NCI-H2107 (cell line): ENCODE measurements at places on chromosomes 5 and 9.

DNA sequence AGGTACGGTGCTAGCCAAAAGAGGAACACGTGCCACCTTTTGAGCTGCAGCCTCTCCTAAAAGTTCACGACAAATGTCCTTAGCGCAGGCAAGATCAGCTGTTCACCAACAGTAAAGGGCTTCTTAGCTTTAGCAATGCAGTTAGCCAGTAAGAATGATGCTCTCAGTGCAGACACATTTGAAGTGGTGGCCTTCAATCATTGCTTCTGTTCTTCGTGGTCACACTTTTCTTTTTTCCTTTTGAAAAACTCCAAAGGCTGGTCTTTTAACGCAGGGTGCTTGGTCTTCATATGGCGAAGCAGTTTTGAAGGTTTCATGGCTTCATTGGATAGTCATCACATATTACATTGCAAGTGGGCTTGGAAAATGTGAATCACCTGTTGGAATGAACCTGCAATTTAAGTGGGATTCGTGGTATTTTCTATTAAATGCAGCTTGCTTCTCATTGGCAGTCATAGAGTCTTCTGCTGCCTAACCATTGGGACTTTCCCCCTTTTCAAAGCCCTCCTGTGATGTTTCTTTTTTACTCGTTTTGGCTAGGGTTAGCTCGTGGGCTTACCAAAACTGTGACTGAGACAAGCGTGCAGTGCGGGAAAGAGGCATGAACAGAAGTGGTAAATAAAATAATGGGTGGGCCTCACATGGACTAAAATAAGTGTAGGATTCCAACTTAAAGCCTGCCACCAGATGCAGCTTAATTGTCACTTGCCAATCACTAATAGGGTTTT lies 100.9 kb downstream of the MRPL36 start:
- DNase-seq, result no peak

DNA sequence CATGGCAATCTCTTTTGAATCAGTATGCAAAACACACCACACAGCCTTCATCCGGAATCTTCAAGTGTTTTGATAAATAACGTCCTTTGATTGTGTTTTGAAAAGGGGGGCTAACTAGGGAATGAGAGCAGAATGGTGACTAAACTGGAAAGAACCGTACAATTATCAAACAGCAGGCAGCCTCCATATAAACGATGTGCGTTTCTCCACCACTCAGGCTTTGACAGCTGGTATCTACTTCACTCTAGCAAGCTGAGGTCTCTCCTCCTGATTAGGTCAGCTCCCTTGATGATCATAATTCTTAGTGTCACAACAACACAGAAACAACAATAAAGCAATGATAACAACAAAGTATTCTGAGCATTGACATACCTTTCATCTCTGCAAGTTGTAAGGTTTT lies 465.9 kb downstream of the TUSC1 start:
- DNase-seq, result no peak

DNA sequence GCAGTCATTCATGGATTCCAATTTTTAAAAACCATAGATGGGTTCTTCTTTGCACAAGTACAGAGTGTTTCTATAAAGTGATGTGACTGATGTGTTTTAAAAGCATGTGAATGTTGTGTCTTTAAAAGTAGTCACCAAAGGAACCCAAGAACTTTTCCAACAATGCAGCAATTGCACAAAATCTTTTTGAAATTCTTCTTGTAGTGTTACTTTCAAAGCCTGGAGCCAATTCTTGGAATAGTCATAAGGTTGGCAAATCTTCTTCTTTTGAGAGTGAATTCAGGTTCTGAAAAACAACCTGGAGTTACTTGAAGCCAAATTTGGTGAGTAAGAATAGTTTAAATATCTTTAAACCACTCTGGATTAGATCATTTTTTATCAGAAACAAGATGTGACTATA lies 10.5 kb downstream of the GRAMD2B start:
- DNase-seq, result no peak

- no peak for DNase-seq
These were observed 163.3 kb downstream of the MACROH2A1 start for GRCh38 chr5:135235551-135236227.

DNA sequence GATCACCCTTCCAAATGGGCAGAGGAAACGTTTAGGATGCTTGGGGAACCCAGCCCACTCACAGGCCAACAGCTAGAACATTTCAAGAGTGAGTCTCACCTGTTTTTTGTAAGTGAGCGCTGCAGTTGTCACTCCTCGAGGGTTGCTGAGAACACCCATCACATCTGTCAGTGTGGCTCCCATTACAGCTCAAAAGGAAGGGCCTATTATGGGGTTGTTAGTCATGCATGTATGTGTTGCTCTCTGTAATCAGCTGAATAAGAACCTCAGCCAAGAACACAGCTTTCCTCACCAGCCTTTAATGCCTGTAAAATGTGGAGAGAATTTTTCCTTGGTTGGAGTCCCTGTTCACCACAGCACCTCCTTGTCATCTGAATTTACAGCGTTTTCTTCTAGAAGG lies 196.3 kb upstream of the KLF4 start:
- DNase-seq, result no peak

- DNase-seq, result no peak
These were observed 452.0 kb downstream of the ENC1 start for GRCh38 chr5:74188351-74189105.

DNA sequence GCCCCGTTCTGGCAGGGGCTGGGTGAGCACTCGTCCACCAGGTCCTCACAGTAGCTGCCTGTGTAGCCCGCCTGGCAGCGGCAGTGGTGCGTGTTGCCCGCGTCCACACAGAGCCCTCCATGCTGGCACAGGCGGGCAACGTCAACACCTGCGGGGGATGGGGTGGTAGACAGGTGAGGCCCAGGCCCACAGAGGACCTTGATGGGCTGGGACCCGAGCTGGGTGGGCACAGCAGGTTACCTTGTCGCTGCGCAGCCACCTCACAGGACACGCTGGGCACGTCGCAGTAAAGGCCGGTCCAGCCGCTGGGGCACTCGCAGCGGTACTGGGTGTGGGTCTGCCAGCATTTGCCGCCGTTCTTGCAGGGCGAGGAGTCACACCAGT lies 25.1 kb upstream of the SEC16A start:
- no peak for DNase-seq

DNA sequence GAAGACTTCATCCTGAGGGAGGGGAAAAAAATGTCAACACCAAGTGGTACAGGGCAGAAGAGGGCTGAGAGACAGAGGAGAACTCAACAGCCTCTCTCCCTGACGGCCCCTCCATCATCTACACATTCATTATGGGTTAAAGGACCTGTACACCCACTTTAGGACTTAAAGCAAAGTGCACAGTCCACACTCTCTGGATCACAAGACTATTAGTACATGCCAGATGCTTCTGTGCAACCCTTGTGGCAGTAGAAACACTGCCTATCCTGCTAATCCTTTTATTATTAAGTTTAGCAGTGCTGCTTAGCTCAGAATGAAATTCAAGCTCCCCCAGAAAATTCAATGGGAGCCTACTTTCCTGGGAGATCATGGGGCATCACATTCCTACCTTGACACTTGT lies 1.9 kb downstream of the FRMD3 start:
- no peak for DNase-seq

DNA sequence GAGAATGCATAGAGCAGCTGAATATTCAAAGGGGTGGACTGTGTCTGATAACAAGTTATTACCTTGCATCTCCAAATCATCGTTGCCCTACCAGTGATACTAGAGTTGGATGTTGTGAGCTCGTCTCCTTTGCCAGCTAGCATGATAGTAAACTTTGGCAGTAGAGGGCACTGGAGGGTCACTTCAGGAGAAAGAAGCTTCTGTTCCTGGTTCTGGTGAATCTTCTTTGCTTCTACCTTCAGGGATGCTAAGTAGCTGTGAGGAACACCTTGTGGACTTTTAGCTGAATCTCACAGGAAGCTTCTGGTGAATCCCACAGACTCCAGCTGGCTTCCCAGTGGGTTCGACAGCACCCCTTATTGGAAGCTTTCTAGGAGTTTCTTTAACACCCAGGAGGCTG lies 626.6 kb upstream of the SGCD start:
- no peak for DNase-seq

GRCh38 chr5:136811551-136811950 lies 446.2 kb upstream of the TRPC7 start:
- no peak for DNase-seq

GRCh38 chr5:145407300-145408047 lies 427.7 kb downstream of the PRELID2 start:
- no peak for DNase-seq

- DNase-seq, result no peak
These were observed 81.3 kb downstream of the RAPGEF1 start for GRCh38 chr9:131658377-131659129.

DNA sequence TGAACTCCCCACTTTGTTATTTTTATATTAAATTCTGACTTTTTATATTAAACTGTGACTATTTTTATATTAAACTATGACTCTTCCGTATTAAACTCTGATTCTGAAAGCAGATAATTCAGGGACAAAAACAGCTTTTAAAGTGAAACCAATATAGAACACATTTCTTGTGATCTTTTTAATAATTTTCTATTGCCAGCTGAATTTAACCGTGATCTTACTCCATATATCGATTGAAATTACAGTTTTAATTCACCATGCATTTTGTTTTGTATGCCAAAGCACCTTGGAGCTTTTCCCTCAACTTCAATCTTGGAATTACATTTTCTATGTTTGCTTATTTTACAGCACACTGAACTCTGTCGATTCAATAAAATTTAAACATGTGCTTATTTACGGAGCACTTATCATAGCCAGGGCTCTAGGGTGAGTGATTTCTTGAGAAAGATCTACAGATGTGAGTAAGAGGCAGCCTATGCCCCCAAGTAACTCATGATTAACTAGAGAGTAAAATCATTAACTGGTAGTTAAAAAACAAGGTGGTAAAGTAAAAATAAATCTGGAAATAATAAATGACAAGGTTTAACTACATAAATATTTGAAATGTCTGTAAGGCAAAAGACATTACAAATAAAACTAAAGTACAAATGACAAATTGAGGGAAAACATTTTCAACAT lies 72.9 kb upstream of the ALDH1B1 start:
- DNase-seq, result no peak

DNA sequence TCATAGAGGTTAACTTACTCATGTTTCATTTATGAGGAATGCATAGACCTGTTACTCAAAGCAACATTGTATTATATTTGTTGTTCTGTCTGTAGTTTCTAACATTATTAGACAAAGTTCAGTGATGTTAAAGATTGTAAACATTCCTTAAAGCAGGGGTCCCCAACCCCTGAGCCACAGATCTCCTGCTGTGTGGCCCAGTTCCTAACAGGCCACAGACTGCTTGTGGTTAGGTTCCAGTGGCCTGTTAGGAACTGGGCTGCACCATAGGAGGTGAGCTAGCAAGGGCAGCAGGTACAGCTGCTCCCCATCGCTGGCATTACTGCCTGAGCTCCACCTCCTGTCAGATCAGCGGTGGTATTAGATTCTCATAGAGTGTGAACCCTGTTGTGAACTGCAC lies 181.1 kb downstream of the KDM4C start:
- no peak for DNase-seq

- DNase-seq, result no peak
These were observed 553 bp downstream of the MAP3K1 start for GRCh38 chr5:56815658-56816545.

GRCh38 chr9:79026316-79026715 lies 545.4 kb upstream of the TLE4 start:
- peak; percentile 44 for DNase-seq

DNA sequence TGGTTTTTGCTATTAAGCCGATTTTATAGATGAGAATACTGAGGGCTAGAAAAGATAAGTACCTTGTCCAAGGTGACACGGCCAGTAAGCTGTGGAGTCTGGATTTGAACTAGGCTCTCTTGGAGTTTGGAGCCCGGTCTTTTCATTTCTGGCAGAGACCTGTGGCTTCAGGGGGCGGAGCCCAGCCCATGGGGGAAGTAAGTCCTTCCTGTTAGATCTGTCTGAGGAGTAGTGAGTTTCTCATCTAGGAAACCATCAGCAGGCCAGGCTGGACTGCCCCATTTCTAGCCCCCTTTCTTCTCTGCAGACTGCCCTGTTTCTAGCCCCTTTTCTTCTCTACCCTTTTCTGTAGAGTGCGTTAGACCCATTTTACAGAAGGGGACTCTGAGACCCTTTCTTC lies 521 bp upstream of the PTGS1 start:
- no peak for DNase-seq

DNA sequence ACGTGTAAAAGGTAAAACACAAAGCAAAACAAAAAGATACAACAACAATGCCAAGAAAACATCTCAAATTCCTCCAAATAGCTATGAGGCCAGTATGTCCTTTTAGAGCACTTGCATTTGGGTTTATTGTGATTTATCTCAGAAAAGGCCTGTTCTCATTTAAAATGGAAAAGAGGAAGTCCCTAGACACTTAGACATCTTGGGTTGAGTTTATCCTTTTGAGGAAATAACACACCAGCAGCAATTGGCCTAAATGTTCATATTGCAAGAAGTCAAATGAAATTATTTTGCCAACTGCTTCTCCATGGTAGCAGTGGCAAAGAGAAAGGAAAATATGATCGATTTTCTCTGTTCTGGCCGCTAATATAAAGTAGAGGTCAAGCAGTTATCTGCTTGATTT lies 43.6 kb upstream of the TRMT10B start:
- no peak for DNase-seq

- no peak for DNase-seq
These were observed 521.7 kb downstream of the HINT1 start for GRCh38 chr5:130643321-130643720.

- DNase-seq, result no peak
These were observed 84.3 kb downstream of the RAI14 start for GRCh38 chr5:34740389-34740806.

GRCh38 chr5:161009817-161010216 lies 157.8 kb upstream of the ATP10B start:
- no peak for DNase-seq

DNA sequence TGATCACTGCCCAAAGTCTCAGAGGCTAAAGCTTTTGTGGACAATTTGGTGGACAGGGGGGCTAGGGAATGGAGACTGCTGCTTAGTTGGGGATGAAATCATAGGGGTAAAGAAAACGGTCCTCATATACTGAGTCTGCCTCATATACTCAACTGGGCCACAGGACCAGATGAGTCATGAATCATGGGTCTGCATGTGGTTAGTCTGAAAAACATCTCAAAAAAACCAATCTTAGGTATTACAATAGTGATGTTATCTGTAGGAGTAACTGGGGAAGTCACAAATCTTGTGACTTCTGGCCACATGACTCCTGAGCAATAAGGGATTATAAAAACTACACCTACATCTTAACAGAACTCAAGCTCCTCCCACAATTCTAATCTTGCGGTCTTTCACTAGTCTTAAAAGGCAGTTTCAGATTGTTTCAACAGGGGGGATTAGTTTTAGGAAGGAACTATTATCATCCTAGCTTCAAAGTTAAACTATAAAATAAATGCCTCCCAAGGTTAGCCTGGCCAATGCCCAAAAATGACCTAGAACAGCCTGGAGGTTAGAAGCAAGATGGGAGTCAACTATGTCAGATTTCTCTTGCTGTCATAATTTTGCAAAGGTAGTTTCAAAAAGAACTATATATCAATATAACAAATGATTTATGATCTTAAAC lies 17.5 kb downstream of the TMEM161B start:
- no peak for DNase-seq

- DNase-seq, result no peak
These were observed 13.2 kb upstream of the AQP7 start for GRCh38 chr9:33415501-33416038.
